Kidney (tissue), 22 donors: ENCODE measurements at places on chromosomes 6 and 20. TPM values are rescaled to one million over a fixed set of nuclear protein-coding genes. Genes with fewer than 3 reads are reported as not detected.

The DEFB125 gene
- not detected for total RNA-seq

- no peaks in the 10 kb centered on the region for H3K27me3 ChIP-seq
- peak overlapping the region; percentile 70 for H3K4me3 ChIP-seq
- H3K27ac ChIP-seq: peak overlapping the region; percentile 69
- no peaks in the 10 kb centered on the region for H3K4me1 ChIP-seq
- H3K36me3 ChIP-seq: no peaks in the 10 kb centered on the region
Measured at GRCh38 chr6:90610751-90611542, 24.1 kb upstream of the MAP3K7 start.

GRCh38 chr6:141624301-141624700 is 508.4 kb upstream of the GJE1 start:
- no peaks in the 10 kb centered on the region for H3K4me1 ChIP-seq
- no peaks in the 10 kb centered on the region for H3K36me3 ChIP-seq

GRCh38 chr6:128117916-128118315 is 217.1 kb upstream of the THEMIS start:
- no peaks in the 10 kb centered on the region for H3K4me1 ChIP-seq

- DNase-seq: no peak
- peaks cover 6% of the 10 kb centered on the region for H3K27me3 ChIP-seq
- no peak overlapping the region for H3K4me3 ChIP-seq
- H3K36me3 ChIP-seq: no peaks in the 10 kb centered on the region
Measured at GRCh38 chr20:62572980-62573379, 69.3 kb upstream of the SLCO4A1 start.

DNA sequence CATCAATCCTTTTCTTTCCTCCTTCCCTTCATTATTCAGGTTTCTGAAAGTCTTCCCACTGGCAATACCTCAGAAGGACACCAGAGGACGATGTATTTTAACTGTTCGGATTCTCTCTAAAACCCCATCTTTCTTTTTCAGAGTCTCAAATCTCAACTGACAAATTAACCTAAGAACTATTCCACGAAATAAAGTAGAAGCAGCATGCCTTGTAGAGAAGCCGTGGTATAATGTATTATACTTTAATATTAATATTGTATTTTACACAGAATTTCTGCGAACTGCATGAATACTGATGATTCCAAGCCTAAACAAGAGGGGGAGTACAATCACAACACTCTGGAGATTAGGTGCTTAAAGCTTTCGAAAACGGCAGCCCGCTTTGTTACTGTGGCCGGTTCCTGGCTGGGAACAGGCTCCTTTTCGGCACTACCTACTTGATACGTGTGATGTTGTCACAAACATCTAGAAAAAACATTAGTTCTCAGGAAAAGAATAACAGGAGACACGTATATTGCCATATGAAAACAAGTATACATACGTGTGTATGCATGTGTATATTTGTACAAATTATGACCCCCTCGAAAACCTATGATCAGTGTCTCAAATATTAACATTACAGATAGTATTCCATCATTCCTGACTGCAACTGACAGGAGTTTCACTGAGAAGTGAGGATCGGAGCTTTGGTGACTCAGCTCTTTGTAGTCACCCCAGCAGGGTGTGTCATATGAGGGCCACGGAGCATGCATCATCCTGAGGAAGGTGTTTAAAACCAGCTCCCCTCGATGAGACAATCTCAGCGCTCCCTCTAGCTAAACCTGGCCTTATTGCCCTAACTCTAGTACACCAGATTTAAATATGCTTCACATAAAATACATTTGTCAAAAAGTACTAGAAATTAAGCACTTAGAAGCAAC is 319.7 kb upstream of the TCF21 start:
- H3K36me3 ChIP-seq: no peaks in the 10 kb centered on the region
- H3K27ac ChIP-seq: no peak overlapping the region
- H3K27me3 ChIP-seq: no peaks in the 10 kb centered on the region
- H3K4me3 ChIP-seq: peak overlapping the region; percentile 26
